ENCODE measurements at places on chromosomes 4 and X.

- DNase-seq: no peak
These were observed 659.3 kb upstream of the SLIT2 start for GRCh38 chr4:19592391-19592790.

DNA sequence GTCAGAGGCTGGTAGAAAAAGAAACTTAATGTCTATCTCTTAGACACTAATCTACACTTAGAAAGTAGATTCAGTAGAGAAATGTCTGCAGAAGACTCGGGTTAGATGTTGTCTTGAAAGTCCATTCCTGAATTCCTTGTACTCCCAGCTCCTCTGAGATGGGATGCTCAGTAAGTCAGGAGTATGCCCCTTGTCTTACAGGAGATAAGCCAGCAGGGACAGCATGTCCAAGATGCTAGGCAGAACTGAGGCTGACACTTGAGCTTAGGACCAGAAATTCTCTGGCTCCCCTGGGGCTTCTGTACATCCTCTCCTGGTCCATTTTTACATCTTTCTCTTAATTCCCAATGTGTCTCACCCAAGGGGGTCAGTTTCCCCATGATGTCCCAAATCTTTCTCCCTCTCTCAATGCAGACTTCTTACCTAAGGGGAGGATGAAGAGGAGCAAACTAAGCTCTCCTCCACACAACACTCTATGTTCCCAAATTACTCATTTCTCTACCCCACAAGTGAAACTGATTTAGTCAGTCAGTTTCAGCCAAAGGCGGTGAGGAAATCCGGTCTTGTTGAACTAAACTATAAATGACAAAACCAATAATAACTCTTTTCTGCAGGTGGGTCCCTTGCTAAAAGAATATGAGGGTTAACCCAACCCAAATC, 558.2 kb upstream of the DIPK2B start:
- no peak for DNase-seq

DNA sequence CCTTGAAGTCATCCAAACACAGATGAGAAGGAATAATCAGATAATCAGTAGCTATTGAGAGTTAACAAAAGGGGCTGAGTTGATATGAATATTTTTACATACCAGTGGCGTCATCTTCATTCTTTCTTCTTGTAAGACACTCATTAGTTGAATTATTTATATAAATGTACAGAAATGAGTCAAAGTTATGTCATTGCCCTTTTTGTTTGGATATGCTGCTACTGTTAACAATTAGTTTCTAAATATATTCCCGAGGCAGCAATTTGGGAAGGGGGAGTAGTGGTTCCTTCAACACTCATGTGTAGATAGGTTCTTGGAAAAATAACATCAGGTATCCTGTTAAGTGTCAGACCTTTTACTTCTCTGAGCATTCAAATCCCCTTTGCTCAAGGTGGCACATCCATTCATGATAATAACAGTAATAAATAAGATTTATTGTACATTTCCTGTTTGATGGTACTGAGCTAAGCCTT, 436.6 kb downstream of the SPRY1 start:
- no peak for DNase-seq

DNA sequence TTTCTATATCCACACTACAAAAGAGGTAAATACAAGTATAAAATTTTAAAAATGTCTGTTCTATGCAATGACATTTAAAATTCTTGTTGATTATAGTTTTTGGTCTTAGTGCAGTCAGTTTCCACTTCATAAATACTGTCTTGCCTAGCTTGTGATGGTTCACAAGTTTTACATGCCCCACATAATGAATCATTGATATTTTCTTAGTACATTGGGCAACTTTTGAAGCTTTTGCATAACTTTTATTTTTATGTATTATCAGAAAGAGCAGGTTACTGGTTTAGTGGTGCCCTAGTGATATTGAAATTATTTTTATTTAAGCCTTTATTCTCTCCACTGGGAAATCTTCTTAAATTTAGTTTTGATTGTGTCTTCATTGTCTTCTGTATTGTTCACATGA, 388.0 kb downstream of the CCSER1 start:
- DNase-seq: no peak

- DNase-seq: no peak
These were observed 248.6 kb upstream of the ETNPPL start for GRCh38 chr4:109011241-109012026.

DNA sequence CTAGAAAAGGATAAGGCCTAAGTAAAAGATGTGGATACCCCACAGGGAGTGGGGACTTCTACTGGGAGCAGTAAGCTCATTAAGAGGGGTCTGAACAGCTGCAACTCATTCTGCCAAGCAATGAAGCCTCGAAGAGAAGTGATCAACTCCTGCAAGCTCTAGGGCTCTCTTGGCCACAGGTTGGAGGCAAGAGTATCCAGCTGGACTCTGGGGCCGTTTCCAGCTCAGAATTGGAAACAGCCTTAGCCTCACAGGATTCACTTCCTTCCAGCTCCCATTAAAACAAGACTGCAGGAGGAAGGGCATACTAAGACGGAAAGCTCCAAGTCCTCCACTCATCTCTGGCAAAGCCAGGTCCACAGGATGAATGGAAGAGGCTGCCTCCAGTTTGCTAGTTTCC, 126.3 kb downstream of the ATG4A start:
- DNase-seq: no peak

GRCh38 chr4:165027762-165028402, 3.9 kb upstream of the TRIM60 start:
- DNase-seq: no peak

DNA sequence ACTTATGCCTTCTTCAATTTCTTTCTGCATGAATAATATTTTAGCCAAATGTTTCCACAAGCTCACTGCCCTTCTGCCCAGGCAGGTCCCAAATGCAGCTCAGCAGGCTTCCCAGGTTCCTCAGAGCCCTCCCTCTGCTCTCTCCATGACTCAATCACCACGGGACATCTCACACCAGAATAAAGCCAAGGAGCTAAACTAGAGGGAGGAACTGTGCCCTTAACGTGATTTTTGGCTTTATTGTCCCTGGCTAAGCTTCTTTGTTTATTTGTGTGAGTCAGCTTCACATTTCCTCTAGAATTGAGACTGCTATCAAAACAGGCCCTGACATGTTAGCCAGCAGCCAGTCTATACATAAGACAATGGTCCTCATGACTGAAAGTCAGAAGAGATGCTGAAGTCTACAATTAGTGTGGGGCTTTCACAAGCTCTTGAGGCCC, 186.4 kb upstream of the GALNT7 start:
- peak; percentile 3 for DNase-seq

GRCh38 chr4:145012841-145013240, 85.2 kb downstream of the ANAPC10 start:
- no peak for DNase-seq

- DNase-seq: no peak
These were observed 10.0 kb upstream of the MTM1 start for GRCh38 chrX:150558424-150558823.

- DNase-seq: no peak
These were observed 170.0 kb downstream of the ADRA2C start for GRCh38 chr4:3936184-3936583.

DNA sequence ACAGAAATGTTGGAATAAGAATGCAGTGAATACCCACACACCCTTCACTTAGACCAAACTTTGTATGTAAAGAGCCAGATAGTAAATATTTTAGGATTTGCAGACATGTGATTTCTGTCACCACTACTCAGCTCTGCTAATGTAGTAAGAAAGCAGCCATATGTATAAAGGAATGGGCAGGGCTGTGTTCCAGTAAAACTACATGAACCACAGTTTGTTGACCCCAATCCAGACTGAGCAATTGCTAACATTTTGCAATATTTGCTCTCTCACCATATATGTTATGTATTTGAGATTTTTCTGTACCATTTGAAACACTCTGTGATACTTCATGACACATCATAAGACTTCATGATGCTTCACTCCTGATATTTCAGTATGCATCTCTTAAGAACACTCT, 32.0 kb upstream of the TBC1D1 start:
- no peak for DNase-seq

GRCh38 chr4:3022112-3022511, 52.2 kb downstream of the HTT-AS start:
- no peak for DNase-seq

GRCh38 chrX:48482526-48482925, 6.5 kb downstream of the FTSJ1 start:
- DNase-seq: no peak

GRCh38 chr4:88188738-88189417, 30.4 kb upstream of the ABCG2 start:
- no peak for DNase-seq

GRCh38 chr4:111027526-111027925, 404.6 kb upstream of the PITX2 start:
- no peak for DNase-seq

Data from NCI-H2081 (cell line).